ENCODE measurements at places on chromosomes 3 and 15.

GRCh38 chr3:134680796-134681521 lies 30.1 kb upstream of the KY start:
- no peak for DNase-seq

- DNase-seq: no peak
Measured at GRCh38 chr3:21654662-21655061, 96.3 kb downstream of the ZNF385D start.

GRCh38 chr3:146511402-146512134 lies 32.8 kb downstream of the PLSCR1 start:
- DNase-seq: peak; percentile 16

GRCh38 chr3:150428562-150428961 lies 20.5 kb downstream of the TSC22D2 start:
- no peak for DNase-seq

DNA sequence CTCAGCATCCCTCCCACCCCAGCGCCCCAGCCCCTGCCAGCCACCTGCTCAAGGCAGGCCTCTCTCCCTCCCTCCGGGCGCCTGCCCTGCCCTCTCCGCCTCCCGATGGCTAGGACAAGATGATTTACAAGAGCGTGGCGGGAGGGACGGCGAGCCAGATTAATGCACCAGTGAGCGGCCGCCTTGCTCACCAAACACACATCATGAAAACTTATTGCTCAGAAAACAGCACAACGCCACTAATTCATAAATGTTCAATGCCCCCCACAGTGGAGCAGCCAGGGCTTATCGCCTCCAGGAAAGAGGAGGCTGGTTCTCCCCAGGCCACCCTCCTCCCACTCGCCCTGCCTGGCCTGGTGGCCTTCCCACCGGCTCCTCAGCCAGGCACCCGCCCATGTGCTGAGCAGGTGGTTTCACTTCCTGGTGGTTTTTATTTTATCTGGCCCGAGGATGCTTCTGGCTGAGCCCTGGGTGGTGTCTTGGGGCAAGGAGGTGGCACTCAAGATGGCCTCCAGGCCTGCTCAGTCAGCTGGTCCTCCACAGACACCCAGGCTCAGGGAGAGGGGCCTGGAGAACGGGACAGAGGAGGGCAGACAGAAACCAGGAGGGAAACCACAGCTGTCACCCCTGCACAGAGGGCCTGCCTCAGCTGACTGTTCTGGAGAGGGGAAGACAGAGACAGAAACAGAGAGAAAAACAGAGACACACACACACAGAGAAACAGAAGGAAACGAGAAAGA lies 284.9 kb downstream of the UACA start:
- no peak for DNase-seq

GRCh38 chr15:39586387-39587095 lies 5.7 kb downstream of the THBS1 start:
- DNase-seq: no peak

GRCh38 chr3:90132197-90132596 lies 1024.8 kb downstream of the EPHA3 start:
- DNase-seq: no peak

GRCh38 chr3:24830230-24831152 lies 335.8 kb upstream of the THRB start:
- DNase-seq: no peak

DNA sequence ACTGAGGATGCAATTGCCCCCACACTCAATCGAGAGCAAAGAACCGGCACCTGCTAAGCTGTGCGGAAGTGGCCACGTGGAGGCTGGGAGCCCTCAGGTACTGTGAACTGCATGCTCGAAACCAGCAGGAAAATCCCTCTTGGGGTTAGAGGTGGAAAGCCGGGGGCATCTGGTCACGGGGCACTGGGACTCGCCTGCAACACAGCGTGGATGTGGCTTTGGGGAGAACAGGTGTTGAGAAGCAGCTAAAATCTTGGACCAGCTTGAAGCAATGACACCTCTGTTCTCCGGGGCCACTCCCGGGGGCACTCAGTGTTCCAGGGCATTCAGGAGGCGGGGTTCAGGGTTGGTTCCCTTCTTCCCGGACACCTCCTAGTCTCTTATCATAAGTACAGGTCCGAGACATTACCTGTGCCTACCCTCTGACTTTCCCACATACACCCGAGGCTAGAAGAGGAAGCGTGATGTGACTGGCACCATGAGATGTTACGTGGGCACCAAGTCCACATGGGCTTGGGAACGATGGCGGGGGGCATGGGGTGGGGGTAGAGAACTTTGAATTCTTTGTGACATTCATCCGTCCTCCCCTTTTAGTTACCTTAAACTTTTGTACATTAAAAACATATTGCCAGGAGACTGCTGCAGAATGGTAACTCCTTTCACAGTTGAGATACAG lies 172.0 kb downstream of the ADAMTS17 start:
- DNase-seq: no peak

GRCh38 chr15:82771789-82772607 lies 33.9 kb downstream of the FSD2 start:
- DNase-seq: no peak

DNA sequence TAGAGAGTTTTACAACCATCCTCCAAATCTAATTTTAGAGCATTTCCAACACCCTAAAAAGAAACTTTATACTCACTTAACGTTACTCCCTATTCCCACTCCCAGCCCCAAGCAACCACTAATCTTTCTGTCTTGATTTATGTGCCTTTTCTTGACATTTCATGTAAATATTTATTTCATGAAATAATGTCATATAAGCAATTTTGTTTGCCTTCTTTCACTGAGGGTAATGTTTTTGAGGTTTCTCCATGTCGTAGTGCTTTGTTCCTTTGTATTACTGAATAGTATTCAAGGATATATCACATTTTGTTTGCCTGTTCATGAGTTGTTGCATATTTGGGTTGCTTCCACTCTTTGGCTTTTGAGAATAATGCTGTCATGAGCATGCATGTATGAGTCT lies 155.4 kb upstream of the PLAAT1 start:
- no peak for DNase-seq

- no peak for DNase-seq
Measured at GRCh38 chr15:101353240-101353639, 58.2 kb upstream of the SNRPA1 start.

DNA sequence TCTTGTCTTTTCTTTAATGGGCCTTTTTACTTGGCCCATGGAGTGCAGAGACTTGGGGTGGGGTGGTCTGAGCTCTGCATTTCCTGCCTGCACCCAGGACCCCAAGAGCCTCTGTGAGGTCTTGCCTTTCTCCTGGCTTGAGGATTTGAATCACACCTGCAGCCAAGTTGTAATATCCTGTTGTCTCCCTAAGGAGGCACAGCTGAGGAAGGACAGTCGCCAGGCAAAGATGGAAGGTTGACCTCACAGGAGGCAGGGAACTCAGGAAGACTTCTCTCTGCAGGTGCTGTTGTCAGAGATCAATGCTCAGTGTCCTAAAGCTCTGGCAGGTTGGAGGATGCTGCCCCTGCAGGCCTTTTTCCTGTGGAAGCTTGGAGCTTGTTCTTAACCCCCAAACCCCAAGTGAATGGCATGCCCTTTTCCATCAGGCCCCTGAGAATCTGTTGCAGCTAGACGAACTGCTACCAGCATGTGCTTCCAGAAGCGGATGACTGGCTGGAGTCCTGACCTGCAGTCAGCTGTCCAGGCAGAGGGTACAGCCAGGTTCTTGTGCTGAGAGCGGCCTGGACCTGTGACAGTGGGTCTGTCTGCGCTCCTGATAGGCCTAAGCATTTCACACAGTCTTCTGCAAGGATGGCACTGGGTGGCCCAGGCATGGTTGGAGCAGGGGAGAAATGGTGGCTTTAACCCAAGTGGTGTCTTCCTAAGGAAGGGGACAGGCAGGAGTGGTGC lies 120.0 kb downstream of the EEFSEC start:
- DNase-seq: no peak

DNA sequence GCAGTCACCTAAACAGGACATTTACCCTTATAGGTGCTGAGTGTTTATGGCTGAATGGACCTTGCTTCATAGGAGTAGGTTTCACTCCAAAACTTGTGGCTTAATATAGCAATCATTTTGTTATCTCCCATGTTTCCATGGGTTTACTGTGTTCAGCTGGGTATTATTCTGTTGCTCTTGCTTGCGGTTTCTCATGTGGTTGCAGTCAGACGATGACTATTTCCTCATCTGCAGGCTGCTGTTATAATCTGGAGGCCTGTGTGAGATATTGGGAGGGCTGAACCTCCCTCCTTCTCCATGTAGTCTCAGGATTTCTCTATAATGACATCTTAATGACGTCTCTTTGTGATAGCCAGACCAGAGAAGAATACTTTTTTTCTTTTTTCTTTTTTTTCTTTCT lies 98.1 kb downstream of the ZPLD1 start:
- no peak for DNase-seq

- no peak for DNase-seq
Measured at GRCh38 chr15:61248790-61249189, 19.7 kb upstream of the RORA start.

DNA sequence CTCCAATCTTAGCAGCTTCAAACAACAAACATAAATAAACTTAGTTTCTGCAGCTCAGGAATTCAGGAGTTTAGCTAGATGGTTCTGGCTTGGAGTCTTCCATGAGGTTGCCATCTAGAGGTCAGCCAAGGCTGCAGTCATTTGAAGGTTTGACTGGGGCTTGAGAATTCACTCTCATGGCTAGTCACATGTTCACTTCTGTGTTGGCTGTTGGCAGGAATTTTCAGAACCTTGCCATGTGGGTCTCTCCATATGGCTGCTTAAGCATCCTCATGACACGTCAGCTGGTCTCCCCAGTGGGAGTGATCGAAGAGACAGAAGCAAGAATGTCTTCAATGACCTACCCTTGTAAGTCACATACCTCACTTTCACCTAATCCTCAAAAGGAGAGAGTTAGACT lies 269.2 kb upstream of the CNTN3 start:
- DNase-seq: no peak

GRCh38 chr15:45386420-45386819 lies 8.1 kb upstream of the GATM start:
- no peak for DNase-seq

DNA sequence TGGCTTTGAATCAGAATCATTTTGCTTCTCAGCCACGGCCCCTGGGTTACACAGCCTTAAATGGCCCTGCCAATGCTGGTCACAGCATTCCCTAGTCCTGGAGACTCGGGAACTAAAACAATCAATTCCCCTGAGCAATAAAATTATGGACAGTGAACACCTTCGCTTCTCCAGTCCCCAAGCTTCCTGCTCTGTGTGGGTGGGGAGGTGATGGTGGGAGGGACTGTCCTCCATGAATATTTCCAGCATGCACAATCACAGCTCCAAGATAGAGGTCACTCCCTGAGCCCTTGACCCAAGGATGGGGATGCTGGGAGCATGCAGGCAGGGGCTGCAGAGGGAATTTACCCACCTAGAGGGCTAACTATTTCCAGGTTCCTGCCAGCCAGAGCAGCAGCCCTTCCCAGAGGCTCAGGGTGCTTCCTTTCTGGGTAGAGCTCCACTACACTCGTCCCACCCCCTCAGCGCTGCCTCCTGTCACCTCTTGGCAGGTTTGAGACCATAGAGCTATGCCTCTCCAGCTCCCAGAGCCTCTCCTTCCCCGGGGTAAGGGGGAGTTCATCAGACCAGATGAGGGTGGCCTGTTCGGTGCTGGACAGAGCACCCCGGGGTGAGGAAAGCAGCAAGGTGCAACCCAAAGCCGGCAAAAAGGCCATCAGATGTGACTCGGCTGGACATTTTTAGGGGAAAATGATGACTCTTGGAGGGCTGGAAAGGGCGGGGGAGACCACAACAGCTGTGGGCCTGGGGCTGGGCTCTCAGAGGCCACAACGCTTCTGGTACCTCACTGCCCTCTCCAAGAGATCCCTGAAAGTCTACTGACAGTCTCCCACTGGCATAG lies 14.5 kb upstream of the CCDC33 start:
- no peak for DNase-seq

GRCh38 chr15:57878573-57878972 lies 172.1 kb downstream of the POLR2M start:
- no peak for DNase-seq

- DNase-seq: no peak
Measured at GRCh38 chr15:53209396-53210042, 419.4 kb upstream of the ONECUT1 start.

- no peak for DNase-seq
Measured at GRCh38 chr3:127762787-127763105, 59.6 kb downstream of the MGLL start.

DNA sequence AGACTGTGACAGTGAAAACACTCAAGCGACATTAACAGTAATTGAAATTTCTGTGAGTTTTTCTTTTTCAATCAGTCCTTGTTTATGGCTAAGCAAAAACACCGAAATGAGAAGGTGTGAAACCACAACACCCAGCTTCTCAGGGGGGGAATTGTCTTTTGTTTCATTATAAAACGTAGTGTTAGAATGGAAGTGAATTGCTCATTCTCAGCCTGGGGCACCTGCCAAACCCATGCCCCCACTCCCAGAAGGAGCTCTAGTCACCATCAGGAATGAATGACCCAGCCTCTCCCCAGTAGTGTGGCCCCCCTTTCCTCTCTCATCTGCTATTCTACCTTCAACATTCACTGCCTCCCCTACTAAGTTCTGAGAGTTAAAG lies 185.8 kb upstream of the CFAP20DC start:
- DNase-seq: no peak

- DNase-seq: no peak
Measured at GRCh38 chr3:175342196-175342595, 483.1 kb downstream of the NAALADL2 start.

DNA sequence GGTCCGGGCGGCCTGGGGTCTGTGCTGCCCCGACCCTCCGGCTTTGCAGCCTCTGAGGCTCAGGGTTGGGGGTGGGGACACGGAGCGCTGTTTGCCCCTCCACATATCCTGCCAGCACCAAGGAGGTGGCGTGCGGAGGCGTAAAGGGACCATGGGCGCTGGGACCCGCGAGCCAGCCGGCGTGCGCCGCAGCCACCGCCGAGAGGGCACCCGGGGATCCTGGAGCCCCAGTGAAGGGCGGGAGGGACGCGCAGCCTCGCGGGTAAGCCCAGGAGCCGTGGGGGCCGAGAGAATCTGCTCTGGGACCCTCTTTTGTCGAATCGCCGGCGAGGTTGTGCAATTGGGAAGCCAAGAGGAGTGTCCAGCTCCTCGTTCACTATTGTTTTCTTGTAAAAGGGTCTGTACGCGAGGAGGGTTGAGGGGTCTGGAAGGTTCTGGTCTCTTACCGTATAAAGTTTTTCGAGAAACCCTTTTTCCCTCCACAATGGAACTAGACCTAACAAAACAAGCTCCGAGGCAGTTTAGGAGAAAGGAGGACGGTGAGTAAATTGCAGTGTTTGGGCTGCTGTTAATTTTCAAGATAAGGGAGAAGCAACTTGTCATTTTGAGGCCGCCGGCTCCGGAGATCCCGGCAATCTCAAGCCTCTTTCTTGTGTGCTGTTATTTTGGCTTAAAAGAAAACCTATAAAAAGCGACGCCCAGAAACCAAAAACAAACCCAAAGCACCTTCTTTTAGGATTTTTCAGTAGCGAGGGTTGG lies 29.9 kb upstream of the ST3GAL6 start:
- peak; percentile 40 for DNase-seq
